ENCODE measurements at places on chromosomes 2 and 18.

- no peak for DNase-seq
These were observed 31.6 kb downstream of the THNSL2 start for GRCh38 chr2:88201811-88202169.

GRCh38 chr2:62156861-62157496 lies 38.9 kb upstream of the B3GNT2 start:
- DNase-seq, result no peak

DNA sequence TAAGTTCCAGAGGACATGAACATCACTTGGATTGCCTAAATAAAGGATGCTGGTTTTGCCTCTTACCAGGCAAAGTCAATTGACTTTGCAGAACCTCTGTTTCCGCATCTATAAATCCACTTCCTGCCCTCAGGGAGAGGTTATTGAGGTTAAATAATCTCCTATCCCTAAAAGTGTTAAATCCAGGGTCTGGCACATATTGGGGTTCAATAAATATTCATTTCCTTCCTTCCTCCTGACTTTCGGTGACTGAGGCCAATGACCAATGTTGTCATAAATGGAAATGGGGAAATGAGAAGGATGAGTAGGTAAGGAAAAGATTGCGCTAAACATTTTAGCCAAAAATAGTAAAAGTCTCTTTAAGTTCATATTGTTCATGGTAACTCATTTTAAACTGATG lies 16.0 kb downstream of the BCL2 start:
- no peak for DNase-seq

GRCh38 chr18:3499501-3499900 lies 49.5 kb downstream of the TGIF1 start:
- DNase-seq, result no peak

GRCh38 chr18:24935896-24936295 lies 416.1 kb downstream of the ZNF521 start:
- no peak for DNase-seq

- DNase-seq, result no peak
These were observed 176.8 kb upstream of the TRIB2 start for GRCh38 chr2:12539776-12540562.

- DNase-seq, result no peak
These were observed 44.9 kb downstream of the CYP27C1 start for GRCh38 chr2:127175041-127175721.

DNA sequence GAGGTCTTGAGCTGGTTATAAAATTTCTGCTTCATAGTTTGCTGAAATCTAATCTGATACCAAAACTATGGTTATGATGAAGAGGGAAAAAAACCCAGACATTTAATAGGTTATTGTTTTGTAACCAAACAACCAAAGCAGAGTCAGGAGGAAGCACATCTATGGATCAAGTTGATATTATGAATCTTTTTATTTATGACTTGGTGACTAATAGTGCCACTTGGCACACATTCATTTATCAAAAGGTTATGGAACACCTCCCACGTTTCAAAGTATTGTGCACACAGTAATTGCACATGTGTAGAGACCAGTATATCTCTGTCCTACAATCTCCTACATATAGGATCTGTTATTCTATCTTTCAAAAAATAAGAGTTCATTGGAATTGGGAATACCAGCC lies 93.0 kb downstream of the DPP4 start:
- no peak for DNase-seq

GRCh38 chr2:53768242-53768542 lies 588 bp downstream of the CHAC2 start:
- no peak for DNase-seq

- DNase-seq, result no peak
These were observed 126.4 kb upstream of the CD226 start for GRCh38 chr18:70074116-70074515.

DNA sequence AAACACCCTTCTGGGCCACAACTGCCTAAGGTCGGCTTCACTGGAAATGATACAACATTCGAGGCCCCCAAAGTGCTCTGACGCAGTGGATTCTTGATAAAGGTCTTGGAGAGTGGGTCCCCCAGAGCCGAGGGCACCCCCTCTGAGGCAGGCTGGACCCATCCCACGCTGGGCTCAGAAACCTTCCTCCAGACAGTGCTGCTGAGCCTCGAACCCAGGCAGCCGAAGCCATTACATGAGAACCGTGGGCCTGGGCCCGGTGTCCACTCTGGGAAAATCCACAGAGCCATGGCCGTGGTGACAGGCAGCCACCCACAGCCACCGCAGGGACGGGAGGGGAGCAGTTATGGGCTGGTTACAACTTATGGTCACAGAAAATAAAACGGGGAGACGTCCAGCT lies 81.4 kb upstream of the ID2 start:
- no peak for DNase-seq

DNA sequence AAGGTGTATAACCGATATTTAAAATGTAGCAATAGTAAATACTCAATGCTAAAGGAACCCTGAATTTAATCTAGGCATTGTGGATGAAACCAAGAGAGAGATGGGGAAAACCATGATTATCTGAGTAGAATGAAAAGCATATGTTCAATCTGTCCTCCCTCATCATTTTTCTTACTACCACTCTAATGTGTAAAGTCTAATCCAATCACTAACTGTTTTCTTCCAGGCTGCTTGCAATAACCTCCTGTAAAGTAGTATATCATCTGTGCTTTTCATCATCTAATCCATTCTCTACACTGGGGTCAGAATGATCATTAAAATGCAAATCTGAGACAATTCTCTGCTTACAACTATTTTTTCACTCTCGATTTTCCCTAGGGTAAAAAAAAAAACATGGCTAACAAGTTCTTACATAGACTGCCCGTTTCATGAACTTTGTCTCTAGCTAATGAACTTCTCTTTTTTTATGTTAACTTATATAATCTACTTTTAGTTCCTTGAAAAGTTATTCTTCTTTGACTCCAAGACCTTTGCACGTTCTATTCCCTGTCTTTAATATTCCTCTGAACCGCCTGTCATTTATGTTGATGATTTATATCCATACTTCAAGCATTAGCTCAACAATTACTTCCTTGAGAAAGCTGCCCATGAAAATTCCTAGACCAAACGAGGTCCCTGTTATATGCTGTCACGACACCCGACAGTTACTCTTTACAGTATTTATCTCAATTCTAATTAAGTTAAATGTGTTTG lies 94.7 kb upstream of the SLC8A1 start:
- DNase-seq, result no peak

Measured in non-pigmented ciliary epithelial cell (primary cell).